ENCODE measurements at places on chromosomes 1 and 21.
A peak's percentile ranks its signal among the peaks of the same experiment; 100 is the strongest.

DNA sequence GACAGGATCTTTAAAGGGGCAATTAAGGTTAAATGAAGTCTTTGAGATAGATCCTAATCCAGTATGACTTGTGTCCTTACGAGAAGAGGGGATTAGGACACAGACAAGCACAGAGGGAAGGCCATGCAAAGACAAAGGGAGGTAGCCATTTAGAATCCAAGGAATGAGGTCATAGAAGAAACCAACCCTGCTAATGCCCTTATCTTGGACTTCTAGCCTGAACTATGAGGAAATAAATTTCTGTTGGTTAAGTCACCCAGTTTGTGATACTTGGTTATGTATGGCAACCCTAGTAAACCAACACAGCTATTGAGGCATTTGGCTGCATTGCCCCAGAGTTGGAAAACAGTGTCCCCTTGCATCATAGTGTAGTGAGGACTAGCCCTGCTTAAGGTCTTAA, 121.3 kb downstream of the MAST2 start:
- H3K4me1 ChIP-seq = peaks cover 21% of the 10 kb centered on the region
- H3K27me3 ChIP-seq = no peaks in the 10 kb centered on the region
- no peak overlapping the region for H3K4me3 ChIP-seq
- H3K36me3 ChIP-seq = no peaks in the 10 kb centered on the region

DNA sequence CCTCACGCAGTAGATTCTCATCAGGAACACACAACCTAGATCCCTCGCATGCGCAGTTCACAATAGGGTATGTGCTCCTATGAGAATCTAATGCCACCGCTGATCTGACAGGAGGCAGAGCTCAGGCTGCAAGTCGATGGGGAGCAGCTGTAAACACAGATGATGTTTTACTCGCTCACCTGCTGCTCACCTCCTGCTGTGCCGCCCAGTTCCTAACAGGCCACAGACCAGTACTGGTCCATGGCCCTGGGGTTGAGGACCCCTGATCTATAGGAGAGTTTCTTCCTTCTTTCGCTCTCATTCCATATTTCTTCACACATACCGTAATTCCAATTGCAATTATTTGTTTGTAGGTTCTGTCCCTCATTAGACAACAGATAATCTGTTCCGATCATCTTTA, 103.4 kb downstream of the CLEC20A start:
- H3K27ac ChIP-seq = no peak overlapping the region
- no peaks in the 10 kb centered on the region for H3K27me3 ChIP-seq
- H3K4me3 ChIP-seq = no peak overlapping the region
- no peak for DNase-seq
- no peaks in the 10 kb centered on the region for H3K36me3 ChIP-seq

DNA sequence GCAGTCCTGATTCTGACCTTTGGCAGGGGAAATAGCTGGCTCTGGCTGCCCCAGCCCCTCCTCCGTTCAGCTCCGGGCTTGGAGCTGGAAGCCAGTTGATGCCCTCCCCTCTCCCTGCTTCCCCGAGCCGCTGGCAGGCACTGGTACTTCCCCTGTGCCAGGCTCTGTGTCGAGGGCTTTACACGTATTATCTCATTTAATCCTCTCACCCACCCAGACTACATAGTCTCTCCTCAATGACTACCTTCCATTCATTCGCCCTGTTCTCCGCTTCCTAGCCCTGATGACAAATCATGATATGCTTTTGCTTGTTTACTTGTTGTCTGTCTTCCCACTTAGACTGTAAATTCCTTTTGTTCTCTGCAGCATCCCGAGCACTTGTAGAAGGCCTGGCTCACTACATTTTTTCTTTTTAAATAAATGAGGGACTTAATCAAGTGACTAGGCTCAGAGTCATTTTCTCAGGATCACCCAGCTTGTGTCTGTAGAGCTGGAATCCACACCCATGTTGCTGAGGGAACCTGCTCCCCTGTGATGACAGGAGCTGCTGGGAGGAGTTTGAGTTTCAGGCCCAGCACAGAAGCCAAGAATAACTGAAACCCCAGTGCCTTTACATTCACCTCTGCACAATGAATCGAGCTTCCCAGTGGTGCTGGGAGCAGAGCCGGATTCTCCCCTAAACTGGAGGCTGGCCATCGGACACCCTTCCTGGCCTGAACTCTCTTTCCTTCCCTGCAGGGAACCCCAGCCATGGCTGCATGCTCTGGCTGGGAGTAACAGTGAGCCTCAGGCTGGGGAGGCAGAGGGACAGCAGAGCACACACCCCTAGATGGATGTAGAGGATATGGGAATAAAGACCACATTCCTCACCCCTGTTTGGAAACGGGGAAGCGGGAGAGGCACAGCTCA, 58.3 kb downstream of the UBIAD1 start:
- no peak overlapping the region for H3K4me3 ChIP-seq
- H3K4me1 ChIP-seq = no peaks in the 10 kb centered on the region
- no peaks in the 10 kb centered on the region for H3K36me3 ChIP-seq
- H3K27ac ChIP-seq = no peak overlapping the region
- no peak for DNase-seq

DNA sequence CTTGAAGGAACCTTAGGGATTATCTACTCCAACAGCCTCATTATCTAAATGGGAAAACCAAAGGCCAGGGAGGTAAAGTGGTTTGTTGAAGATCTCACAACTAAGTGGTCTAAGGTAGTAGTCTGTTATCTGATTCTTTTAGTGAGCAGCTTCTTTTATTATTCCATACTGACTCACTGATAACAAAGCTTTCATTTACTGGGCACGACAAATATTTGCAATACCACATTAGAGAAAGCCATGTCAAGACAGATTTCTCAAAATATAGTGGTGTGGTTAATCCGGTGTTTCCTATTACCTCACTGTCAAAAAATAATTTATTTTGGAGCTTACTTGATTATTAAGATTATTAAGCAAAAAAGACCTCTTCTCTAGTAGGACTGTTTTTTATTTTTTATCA, 369.1 kb downstream of the S1PR1 start:
- no peak overlapping the region for H3K4me3 ChIP-seq
- H3K4me1 ChIP-seq = no peaks in the 10 kb centered on the region
- no peak for DNase-seq
- H3K36me3 ChIP-seq = no peaks in the 10 kb centered on the region

GRCh38 chr1:41795205-41795762, 123.4 kb downstream of the HIVEP3 start:
- H3K27ac ChIP-seq = no peak overlapping the region
- H3K4me3 ChIP-seq = no peak overlapping the region

DNA sequence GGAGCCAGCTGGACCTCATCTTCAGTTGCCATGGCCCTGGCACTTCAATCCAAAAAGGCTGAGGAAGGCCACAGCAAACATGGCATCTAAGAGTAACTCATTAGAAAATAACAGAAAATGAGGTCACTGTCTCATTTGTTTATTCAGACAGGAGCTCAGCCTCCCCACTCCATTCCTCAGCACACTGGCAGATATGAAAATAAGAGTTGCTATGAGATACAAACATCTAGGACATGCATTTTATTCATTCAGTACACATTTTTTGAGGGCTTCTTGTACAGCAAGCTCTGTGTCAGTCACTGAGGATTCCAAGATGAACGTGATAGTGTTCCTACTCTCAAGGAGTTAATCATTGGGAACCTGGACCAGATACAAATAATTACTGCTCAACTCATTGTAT, 32.7 kb upstream of the TMEM125 start:
- H3K27ac ChIP-seq = no peak overlapping the region
- H3K4me3 ChIP-seq = no peak overlapping the region
- no peaks in the 10 kb centered on the region for H3K4me1 ChIP-seq
- no peaks in the 10 kb centered on the region for H3K36me3 ChIP-seq
- DNase-seq = no peak

- no peak overlapping the region for H3K27ac ChIP-seq
- no peak for DNase-seq
- H3K4me3 ChIP-seq = no peak overlapping the region
- no peaks in the 10 kb centered on the region for H3K36me3 ChIP-seq
- no peaks in the 10 kb centered on the region for H3K27me3 ChIP-seq
Measured at GRCh38 chr1:207172885-207173284, 68.9 kb downstream of the C4BPA start.

GRCh38 chr1:56710646-56711045, 65.5 kb downstream of the PRKAA2 start:
- no peak for DNase-seq
- H3K4me3 ChIP-seq = no peak overlapping the region
- H3K27me3 ChIP-seq = no peaks in the 10 kb centered on the region
- H3K4me1 ChIP-seq = peaks cover 7% of the 10 kb centered on the region
- no peak overlapping the region for H3K27ac ChIP-seq

- H3K4me3 ChIP-seq = no peak overlapping the region
- DNase-seq = peak; percentile 68
- H3K27me3 ChIP-seq = no peaks in the 10 kb centered on the region
- H3K4me1 ChIP-seq = peaks cover 10% of the 10 kb centered on the region
- H3K36me3 ChIP-seq = peaks cover 31% of the 10 kb centered on the region
- peak overlapping the region; percentile 12 for H3K27ac ChIP-seq
Measured at GRCh38 chr1:156262461-156263287, 14.8 kb upstream of the PAQR6 start.

GRCh38 chr1:37070126-37070525, 35.8 kb upstream of the GRIK3 start:
- H3K4me1 ChIP-seq = no peaks in the 10 kb centered on the region
- DNase-seq = no peak
- H3K27ac ChIP-seq = no peak overlapping the region

GRCh38 chr1:149923626-149924025, 4.0 kb downstream of the SF3B4 start:
- no peak for DNase-seq
- peaks cover 28% of the 10 kb centered on the region for H3K36me3 ChIP-seq
- no peaks in the 10 kb centered on the region for H3K27me3 ChIP-seq
- peaks cover 23% of the 10 kb centered on the region for H3K4me1 ChIP-seq

GRCh38 chr1:54950006-54950368, 30.4 kb upstream of the TMEM61 start:
- H3K36me3 ChIP-seq = no peaks in the 10 kb centered on the region
- H3K4me3 ChIP-seq = no peak overlapping the region
- no peaks in the 10 kb centered on the region for H3K27me3 ChIP-seq
- no peak for DNase-seq
- peaks cover 5% of the 10 kb centered on the region for H3K4me1 ChIP-seq

- no peak overlapping the region for H3K4me3 ChIP-seq
- no peaks in the 10 kb centered on the region for H3K27me3 ChIP-seq
- H3K27ac ChIP-seq = no peak overlapping the region
- H3K36me3 ChIP-seq = no peaks in the 10 kb centered on the region
- no peak for DNase-seq
- no peaks in the 10 kb centered on the region for H3K4me1 ChIP-seq
Measured at GRCh38 chr1:205593532-205593931, 38.3 kb downstream of the ELK4 start.

- no peaks in the 10 kb centered on the region for H3K36me3 ChIP-seq
- H3K4me1 ChIP-seq = no peaks in the 10 kb centered on the region
- H3K4me3 ChIP-seq = no peak overlapping the region
- DNase-seq = no peak
- H3K27ac ChIP-seq = no peak overlapping the region
- no peaks in the 10 kb centered on the region for H3K27me3 ChIP-seq
Measured at GRCh38 chr1:198333744-198334143, 176.9 kb downstream of the NEK7 start.

DNA sequence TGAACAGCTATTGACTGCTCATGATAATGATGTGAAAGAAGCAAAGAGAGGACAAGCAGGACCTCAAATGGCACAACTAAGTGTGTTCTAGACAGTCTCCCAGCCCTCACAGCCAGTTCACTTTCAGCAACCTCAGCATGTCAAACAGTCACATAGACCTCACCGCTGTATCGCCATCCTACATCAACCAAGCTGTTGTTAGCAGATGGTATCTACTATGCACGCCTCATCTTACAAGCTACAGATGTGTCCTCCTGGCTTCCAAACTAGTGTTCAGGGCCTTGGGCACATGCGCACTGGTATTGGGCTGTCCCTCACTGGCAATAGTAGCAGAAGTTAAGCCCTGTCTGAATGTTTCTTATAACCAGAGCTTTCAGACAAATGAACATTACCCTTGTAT, 28.4 kb downstream of the EVI5 start:
- H3K36me3 ChIP-seq = no peaks in the 10 kb centered on the region
- no peak for DNase-seq
- H3K27me3 ChIP-seq = no peaks in the 10 kb centered on the region
- no peaks in the 10 kb centered on the region for H3K4me1 ChIP-seq
- H3K4me3 ChIP-seq = no peak overlapping the region
- no peak overlapping the region for H3K27ac ChIP-seq

DNA sequence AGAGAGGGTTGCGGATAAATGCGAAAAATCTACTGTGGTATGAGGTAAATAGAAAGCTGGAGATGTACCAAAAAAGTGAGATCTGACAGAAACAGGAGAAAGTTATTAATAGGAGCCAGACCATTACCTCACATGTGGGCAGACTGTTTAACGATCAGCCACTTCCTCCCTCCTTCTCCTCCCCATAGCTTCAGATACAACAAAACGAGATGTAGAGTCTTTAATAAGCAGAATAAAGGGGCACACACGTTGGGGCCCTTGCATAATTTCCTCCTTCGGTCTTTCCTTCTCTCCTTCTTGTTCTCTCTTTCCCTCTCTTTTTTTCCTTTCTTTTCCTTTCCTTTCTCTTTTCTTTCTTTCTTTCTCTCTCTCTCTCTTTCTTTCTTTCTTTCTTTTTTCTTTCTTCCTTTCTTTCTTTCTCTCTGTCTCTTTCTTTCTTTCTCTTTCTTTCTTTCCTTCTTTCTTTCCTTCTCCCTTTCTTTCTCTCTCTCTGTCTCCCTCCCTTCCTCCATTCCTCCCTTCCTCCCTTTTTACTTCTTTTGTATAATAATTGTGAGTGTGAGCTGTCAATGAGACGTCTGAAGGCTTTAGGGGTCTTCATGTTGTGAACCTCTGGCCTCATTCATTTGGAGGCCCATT, 242.1 kb downstream of the GRIK1 start:
- DNase-seq = no peak
- H3K27me3 ChIP-seq = no peaks in the 10 kb centered on the region
- H3K36me3 ChIP-seq = no peaks in the 10 kb centered on the region
- no peak overlapping the region for H3K4me3 ChIP-seq
- no peak overlapping the region for H3K27ac ChIP-seq
- no peaks in the 10 kb centered on the region for H3K4me1 ChIP-seq

- DNase-seq = no peak
- H3K27ac ChIP-seq = no peak overlapping the region
- H3K4me3 ChIP-seq = no peak overlapping the region
- H3K4me1 ChIP-seq = no peaks in the 10 kb centered on the region
- no peaks in the 10 kb centered on the region for H3K36me3 ChIP-seq
Measured at GRCh38 chr21:14616380-14617039, 70.4 kb upstream of the SAMSN1 start.

DNA sequence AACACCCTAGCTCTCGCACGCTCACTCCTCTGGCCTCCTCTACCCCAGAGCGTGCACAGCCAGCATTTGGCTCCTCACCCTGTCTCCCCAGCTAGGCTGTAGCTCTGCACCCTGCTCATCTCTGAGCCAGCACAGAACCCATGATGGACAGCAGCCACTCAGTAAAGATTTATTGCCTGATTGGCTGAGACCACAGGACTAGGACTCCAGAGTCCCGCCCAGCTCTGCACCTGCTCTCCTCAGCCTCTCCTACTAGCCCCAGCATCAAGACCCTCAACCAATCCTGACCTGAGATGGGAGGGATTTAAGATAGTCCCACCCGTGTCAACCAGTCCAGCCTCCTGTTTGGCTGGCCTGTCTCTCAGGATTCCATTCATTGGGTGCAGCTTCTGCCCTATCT, 9.3 kb downstream of the C1QB start:
- DNase-seq = no peak
- H3K4me3 ChIP-seq = no peak overlapping the region
- H3K27ac ChIP-seq = no peak overlapping the region
- H3K27me3 ChIP-seq = no peaks in the 10 kb centered on the region
- H3K36me3 ChIP-seq = no peaks in the 10 kb centered on the region

- no peaks in the 10 kb centered on the region for H3K36me3 ChIP-seq
- no peaks in the 10 kb centered on the region for H3K27me3 ChIP-seq
- no peak overlapping the region for H3K27ac ChIP-seq
- no peak for DNase-seq
- H3K4me1 ChIP-seq = no peaks in the 10 kb centered on the region
Measured at GRCh38 chr1:194466706-194467105, 1280.3 kb upstream of the B3GALT2 start.

All from Panc1 (cell line).